Effector memory CD4-positive, alpha-beta T cell (primary cell): ENCODE measurements at places on chromosomes 6 and 20.

DNA sequence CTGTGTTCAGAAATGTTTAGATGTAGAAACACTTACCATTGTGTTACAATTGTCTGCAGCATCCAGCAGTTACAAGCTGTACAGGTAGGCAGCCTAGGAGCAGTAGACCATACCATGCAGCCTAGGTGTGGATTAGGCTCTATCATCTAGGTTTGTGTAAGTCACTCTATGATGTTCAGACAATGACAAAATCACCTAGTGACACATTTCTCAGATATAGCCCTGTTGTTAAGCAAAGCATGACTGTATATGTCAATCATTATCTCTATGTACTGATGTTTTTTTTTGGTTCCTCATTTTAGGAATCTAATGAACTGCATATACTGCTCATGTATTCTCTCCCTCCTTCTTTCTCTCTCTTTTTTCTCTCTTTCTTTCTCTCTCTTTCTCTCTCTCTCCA, 22.2 kb downstream of the CST8 start:
- no peaks in the 10 kb centered on the region for H3K4me1 ChIP-seq
- no peaks in the 10 kb centered on the region for H3K36me3 ChIP-seq
- H3K4me3 ChIP-seq: no peak overlapping the region
- no peaks in the 10 kb centered on the region for H3K27me3 ChIP-seq
- no peak overlapping the region for H3K27ac ChIP-seq

DNA sequence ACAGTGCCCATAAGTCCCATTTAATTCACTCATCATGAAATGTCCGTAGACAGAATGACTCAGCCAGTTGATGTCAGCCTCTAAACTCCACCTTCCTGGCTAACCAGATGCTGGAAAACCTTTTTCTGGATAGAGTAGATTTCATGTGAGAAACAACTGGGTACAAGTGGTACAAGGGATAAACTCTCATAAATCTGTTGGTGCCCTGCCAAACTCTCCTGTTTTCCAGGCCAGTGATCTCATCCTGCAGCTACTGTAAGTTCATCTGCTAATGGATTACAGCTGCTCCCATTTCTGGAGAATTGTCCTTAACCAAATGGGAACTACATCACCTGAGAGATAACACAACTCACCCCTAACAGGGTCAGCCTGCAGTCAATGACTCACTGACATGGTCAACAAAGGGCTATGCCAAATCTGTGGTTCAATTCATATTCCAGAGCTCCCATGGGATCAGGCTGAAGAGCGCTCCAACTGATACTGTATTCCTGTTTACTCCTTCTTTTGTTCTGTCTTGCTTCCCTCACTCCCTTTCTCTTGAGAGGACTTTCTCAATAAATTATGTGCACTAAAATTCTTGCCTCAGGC, 210.1 kb upstream of the HDDC2 start:
- no peaks in the 10 kb centered on the region for H3K4me1 ChIP-seq
- no peak for DNase-seq
- no peak overlapping the region for H3K4me3 ChIP-seq
- no peak overlapping the region for H3K27ac ChIP-seq
- no peaks in the 10 kb centered on the region for H3K36me3 ChIP-seq

DNA sequence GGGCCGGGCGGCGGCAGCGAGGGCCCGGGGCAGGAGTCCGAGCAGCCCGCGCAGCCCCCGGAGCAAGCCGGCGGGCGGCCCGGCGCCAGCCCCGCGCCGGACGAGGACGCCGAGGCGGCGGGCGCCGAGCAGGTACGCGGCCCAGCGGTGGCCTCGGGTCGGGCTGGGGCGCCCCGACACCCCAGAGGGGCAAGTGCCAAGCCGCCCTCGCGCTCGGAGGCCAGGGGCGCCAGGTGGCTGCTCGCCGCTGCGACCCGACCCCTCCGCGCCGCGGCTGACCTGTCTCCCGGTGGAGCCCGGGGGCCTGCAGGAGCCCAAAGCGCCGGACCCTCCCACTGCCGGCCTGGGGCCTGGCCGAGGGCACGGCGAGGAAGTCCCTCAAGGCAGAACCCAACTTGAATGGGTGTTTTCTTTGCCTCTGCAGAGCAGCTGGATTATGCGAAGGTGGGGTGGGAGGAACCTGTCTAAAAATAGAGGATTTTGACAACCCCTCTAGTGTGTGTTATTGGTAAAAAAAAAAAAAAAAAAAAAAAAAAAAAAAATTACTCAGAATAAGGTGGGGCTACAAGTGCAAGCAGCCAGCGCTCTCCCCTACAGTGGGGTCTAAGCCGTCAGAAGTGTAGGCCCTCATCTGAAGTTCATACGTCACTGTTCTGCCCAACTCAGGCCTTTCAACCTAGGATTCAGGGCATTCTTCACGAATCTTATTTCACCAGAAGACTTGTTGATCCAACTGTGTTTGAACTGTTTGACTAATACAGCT, 609 bp downstream of the OGFRL1 start:
- no peaks in the 10 kb centered on the region for H3K27me3 ChIP-seq
- H3K27ac ChIP-seq: peak overlapping the region; percentile 37
- peaks cover 6% of the 10 kb centered on the region for H3K36me3 ChIP-seq
- peak overlapping the region; percentile 83 for H3K4me3 ChIP-seq

DNA sequence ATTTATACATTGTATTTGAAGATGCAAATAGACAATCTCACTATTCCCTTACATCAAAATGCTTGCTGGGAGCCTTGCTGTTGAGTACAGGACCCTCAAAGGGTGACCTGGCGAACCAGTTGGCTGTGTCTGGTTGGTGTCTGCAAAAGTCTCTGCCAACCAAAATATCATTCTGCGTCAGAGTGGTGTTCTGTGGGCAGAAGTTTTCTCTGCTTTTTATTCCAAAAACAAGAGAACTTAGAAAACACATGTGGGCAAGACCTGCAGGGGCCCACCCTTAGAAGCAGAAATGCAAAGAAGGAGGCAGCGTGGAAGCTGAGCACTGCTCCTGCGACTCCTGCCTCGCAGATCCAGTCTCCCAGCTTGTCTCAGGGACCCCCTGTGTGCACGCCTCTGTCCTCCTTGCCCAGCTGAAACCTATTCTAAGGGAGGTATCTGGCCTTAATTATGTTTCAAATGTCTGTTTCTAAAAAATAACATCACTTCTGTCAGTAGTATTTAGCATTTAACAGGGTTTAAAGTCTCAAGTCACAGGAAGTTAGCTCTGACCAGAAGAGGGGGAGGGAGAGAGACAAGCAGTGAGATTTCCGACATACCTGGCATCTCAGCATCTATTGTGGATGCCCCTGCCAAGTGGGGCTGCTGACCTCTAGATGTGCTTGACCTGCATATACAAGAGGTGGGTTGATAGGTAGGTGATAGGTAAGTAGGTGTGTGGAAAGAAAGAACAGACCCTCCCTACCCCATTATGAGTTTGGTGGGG, 101.3 kb downstream of the SASH1 start:
- no peaks in the 10 kb centered on the region for H3K36me3 ChIP-seq
- no peaks in the 10 kb centered on the region for H3K27me3 ChIP-seq
- H3K27ac ChIP-seq: no peak overlapping the region
- H3K4me3 ChIP-seq: no peak overlapping the region

DNA sequence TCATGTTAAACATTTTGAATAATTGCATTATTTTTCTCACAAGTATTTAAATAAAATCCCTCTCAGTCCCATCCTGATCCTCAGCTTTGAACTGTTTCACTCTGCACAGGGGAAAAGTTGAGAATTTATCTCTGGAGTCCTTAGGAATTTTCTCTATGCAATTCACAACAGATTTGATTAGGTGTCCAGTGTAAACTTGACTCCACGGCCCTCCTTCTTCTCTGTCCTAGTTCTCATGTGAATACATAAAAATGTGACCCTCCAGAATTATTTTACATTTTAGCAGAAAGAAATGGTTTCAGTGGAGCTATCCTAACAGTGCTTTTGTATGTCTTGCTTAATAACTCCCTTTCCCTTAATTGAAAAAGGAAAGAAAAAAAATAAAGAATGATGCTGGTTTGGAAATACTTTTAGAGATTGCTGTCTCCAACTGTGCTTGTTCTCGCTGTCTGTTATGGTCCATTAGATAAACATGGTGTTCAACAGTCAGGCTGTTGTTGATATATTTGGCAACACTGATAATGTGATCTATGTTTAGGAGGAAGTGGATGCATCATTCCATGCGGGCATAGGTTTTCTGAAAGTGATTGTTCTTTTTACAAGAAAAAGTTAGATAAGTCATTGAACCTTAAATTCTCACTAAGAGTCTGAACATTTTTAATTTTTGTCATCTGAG, 599.4 kb upstream of the CITED2 start:
- H3K4me3 ChIP-seq: no peak overlapping the region
- no peaks in the 10 kb centered on the region for H3K36me3 ChIP-seq
- no peak for DNase-seq
- H3K4me1 ChIP-seq: no peaks in the 10 kb centered on the region
- no peaks in the 10 kb centered on the region for H3K27me3 ChIP-seq

- H3K27me3 ChIP-seq: no peaks in the 10 kb centered on the region
- H3K27ac ChIP-seq: no peak overlapping the region
- no peaks in the 10 kb centered on the region for H3K4me1 ChIP-seq
- H3K4me3 ChIP-seq: no peak overlapping the region
- no peak for DNase-seq
Measured at GRCh38 chr6:168506460-168506859, 65.5 kb downstream of the SMOC2 start.

- no peak for DNase-seq
- H3K4me3 ChIP-seq: no peak overlapping the region
- H3K36me3 ChIP-seq: no peaks in the 10 kb centered on the region
- peaks cover 4% of the 10 kb centered on the region for H3K27me3 ChIP-seq
- H3K4me1 ChIP-seq: peaks cover 8% of the 10 kb centered on the region
Measured at GRCh38 chr6:12293931-12294807, 4.0 kb downstream of the EDN1 start.

DNA sequence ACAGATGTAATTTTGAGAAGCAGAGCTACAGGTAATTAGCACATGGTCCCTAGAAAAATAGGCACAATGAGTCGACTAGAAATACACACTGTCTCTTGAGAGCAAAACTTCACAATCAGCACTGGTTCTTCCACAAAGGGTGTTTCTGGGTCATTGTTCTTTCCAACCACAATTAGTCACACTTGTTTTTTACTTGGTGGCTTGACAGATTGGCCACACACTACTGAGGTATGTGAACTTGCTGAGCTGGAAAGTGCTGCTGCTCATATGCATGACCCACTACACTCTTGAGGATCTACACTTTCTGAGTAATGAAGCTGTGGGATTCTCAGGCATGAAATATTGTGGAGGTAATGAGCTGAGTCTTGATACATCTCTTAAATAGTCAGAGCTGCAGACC, 347.7 kb downstream of the BCKDHB start:
- DNase-seq: no peak
- no peak overlapping the region for H3K27ac ChIP-seq
- no peaks in the 10 kb centered on the region for H3K27me3 ChIP-seq

GRCh38 chr6:114605656-114606055, 262.8 kb upstream of the HS3ST5 start:
- H3K27ac ChIP-seq: no peak overlapping the region
- H3K36me3 ChIP-seq: no peaks in the 10 kb centered on the region
- no peak for DNase-seq
- H3K4me1 ChIP-seq: no peaks in the 10 kb centered on the region
- H3K27me3 ChIP-seq: no peaks in the 10 kb centered on the region
- H3K4me3 ChIP-seq: no peak overlapping the region

- no peaks in the 10 kb centered on the region for H3K27me3 ChIP-seq
- no peak overlapping the region for H3K27ac ChIP-seq
- no peak for DNase-seq
- H3K4me3 ChIP-seq: no peak overlapping the region
- peaks cover 23% of the 10 kb centered on the region for H3K36me3 ChIP-seq
Measured at GRCh38 chr20:5590899-5591298, 159.3 kb upstream of the SHLD1 start.

- no peaks in the 10 kb centered on the region for H3K4me1 ChIP-seq
- no peaks in the 10 kb centered on the region for H3K27me3 ChIP-seq
- H3K36me3 ChIP-seq: no peaks in the 10 kb centered on the region
Measured at GRCh38 chr6:165962366-165962765, 205.3 kb downstream of the TBXT start.

- no peaks in the 10 kb centered on the region for H3K36me3 ChIP-seq
- H3K27ac ChIP-seq: no peak overlapping the region
- H3K4me1 ChIP-seq: peaks cover 5% of the 10 kb centered on the region
- no peak overlapping the region for H3K4me3 ChIP-seq
- DNase-seq: no peak
Measured at GRCh38 chr6:26336355-26337198, 28.4 kb upstream of the BTN3A2 start.

DNA sequence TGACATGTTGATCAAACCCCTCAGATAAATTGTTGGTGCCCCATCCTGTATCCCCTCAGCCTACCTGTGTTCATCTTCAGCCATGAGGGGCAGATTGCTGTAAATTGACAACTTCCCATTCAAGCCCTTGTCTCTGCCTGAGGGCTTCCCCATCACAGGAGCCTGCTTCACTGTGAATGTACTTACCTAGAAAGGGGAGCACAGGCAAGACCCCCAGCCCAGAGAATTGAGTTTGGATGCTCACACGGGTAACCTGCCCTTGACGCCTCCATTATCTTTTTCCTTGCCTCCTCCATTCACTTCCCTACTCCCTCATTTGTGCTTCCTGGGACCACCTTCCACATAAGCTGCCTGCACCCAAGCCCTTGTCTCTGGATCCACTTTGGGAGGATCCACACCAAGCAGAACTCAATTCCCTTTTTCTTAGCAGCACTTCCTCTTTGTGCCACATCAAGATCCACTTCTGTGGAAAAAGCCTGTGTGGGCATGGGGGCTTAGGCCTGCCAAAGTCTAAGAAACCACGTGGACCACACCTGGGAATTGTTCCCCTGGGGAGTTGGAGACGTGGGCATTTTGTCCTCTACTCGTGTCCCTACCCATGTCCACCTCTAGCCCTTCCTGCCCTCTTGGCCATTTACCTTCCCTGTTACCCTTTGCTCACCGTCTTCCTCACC, 103.4 kb upstream of the FOXA2 start:
- H3K36me3 ChIP-seq: no peaks in the 10 kb centered on the region
- H3K27ac ChIP-seq: no peak overlapping the region
- H3K4me3 ChIP-seq: no peak overlapping the region
- no peaks in the 10 kb centered on the region for H3K27me3 ChIP-seq
- peaks cover 4% of the 10 kb centered on the region for H3K4me1 ChIP-seq

DNA sequence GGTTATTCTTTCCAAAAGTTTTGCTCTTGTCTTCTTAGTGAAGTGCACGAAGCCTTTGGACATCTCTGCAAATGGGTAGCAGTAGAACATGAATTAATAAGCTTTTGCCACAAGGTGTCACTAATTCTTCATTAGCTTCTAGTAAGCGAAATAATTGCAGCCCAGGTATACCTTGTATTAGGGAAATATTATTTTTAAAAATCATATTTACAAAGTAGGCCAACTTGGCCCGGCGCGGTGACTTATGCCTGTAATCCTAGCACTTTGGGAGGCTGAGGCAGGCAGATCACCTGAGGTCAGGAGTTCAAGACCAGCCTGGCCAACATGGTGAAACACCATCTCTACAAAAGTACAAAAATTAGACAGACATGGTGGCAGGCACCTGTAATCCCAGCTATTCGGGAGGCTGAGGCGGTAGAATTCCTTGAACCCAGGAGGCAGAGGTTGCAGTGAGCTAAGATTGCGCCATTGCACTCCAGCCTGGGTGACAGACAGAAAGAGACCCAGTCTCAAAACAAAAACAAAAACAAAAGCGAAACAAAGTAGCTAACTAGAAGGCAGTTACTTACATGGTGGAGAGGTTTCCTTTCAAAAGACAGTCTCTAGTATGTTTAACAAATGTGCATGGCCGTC, 8.8 kb upstream of the RSPH3 start:
- H3K4me3 ChIP-seq: peak overlapping the region; percentile 24
- no peak for DNase-seq
- no peaks in the 10 kb centered on the region for H3K36me3 ChIP-seq
- no peaks in the 10 kb centered on the region for H3K27me3 ChIP-seq
- H3K4me1 ChIP-seq: peaks cover 21% of the 10 kb centered on the region

GRCh38 chr6:41053041-41053440, at the start of gene APOBEC2:
APOBEC2 (plus strand) TSS chr6:41053202; CDS start chr6:41053348, 146 bp downstream.
- no peaks in the 10 kb centered on the region for H3K36me3 ChIP-seq
- H3K27ac ChIP-seq: no peak within 1 kb of the TSS
- peaks cover 7% of the 10 kb centered on the region for H3K4me1 ChIP-seq
- no peak for DNase-seq
- no peaks in the 10 kb centered on the region for H3K27me3 ChIP-seq
